Activated T-cell treated with anti-CD3 and anti-CD28 coated beads for 24 hours (primary cell): ENCODE measurements at places on chromosomes 7 and 10.

GRCh38 chr10:34364253-34365037 is 450.7 kb downstream of the PARD3 start:
- no peak for DNase-seq

DNA sequence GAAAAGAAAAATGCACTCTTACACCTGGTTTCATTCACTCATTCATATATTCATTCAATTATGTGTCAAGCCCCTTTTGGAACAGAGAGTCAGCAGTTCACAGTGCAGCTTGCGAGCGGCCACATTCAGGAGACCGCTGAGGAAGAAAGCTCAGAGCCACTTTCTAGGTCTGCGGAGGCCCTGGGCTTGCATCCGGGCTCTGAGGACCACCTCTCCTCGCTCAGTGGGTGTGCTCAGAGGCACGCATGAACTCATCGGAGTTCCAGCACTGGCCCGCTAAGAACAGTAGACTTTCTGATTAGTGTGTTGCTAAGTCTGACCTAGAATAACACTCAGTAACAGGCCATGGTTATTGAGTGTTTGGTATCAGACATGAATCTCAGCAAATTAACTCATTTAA is 1.8 kb upstream of the FAM107B start:
- no peak for DNase-seq

DNA sequence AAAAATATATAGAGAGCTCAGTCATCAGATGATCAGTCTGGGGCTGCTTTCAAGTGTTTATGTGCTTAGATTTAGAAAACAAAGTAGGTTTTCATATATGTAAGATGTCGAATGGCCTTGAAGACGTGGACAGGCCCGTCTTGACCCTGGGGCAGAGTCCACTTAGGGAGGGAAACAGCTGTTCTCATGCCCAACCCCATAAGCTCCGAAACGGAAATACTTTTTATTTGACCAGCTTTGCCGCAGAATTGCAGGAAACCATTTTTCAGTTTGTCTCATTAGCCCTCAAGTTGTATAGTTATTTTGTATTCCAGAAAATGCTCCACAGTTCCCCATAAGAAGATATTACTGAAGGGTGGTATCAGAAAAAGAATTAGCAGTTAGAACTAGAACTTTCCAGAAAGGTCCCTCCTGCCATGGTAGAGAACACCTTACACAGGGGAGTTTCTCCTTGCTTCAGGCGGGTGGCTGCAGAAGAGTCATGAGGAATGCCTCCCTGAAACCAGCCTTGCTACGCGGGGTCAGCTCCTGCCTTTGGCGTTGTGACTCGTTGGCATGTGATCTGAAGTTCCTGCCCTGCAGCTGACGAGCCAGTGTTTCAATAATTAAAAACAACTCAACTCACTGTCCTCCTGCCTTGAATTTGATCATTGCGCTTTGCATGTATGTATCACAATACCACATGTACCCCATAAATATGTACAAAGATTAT is 192.7 kb downstream of the CELF2 start:
- DNase-seq, result no peak

DNA sequence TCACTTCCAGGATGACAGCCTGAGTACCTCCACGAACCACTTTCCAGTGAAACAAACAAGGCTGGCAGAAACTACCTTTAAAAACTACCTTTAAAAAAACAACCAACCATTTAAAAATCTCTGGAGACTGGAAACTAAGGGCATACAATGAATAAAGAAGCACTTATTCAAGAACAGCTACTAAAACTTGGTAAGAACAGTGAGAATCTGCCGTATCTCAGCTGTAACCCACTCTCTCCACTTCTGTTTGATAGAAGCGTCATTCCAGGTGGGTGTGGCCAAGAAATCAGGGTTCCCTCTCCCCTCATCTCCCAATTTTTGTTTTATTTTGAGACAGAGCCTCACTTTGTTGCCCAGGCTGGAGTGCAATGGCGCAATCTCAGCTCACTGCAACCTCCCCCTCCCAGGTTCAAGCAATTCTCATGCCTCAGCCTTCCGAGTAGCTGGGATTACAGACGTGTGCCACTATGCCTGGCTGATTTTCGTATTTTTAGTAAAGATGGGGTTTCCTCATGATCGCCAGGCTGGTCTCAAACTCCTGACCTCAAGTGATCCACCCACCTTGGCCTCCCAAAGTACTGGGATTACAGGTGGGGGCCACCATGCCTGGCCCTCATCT is 158.8 kb upstream of the CHST15 start:
- no peak for DNase-seq

DNA sequence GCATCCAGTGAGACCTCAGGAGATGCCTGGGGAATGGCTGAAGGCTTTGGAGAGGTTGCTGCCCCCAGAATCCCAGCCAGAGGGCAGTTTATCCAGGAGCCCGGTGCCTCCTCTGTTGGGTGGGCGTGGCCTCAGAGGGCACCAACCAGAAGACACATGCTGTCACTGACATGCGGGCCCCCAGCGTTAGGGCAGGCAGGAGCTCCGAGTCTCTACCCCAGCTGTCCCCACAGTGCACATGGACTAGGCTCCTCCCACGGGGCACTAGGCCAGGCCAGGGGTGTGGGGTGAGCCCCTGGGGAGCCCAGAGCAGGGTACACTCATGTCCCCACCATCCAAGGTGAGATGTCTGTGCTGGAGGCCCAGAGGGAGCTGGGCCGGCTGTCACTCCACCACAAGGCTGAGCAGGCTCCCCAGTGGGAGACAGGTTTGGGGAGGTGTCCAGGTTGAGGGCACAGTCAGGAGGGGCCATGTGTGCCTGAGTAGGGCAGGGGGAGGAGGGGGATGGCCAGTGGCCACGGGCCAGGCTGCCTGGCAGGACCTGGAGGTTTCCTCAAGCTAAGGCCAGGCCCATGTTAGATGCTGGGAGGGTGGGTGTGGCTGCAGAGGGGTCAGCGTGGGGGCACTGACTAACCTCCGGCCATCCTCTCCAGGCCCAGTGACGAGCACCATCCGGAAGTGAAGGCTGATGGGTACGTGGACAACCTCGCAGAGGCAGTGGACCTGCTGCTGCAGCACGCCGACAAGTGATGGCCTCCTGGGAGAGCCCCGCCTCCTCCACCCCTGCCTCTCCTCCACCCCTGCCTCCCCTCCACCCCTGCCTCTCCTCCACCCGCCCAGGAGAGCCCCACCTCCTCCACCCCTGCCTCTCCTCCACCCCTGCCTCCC is 131.3 kb downstream of the FAM53B start:
- DNase-seq, result no peak
